ENCODE measurements at places on chromosomes 4 and X. TPM values are rescaled to one million over a fixed set of nuclear protein-coding genes. Genes with fewer than 3 reads are reported as not detected.
A peak's percentile ranks its signal among the peaks of the same experiment; 100 is the strongest.

- DNase-seq, result no peak
Measured at GRCh38 chrX:154602226-154602625, 16.9 kb downstream of the CTAG1B start.

DNA sequence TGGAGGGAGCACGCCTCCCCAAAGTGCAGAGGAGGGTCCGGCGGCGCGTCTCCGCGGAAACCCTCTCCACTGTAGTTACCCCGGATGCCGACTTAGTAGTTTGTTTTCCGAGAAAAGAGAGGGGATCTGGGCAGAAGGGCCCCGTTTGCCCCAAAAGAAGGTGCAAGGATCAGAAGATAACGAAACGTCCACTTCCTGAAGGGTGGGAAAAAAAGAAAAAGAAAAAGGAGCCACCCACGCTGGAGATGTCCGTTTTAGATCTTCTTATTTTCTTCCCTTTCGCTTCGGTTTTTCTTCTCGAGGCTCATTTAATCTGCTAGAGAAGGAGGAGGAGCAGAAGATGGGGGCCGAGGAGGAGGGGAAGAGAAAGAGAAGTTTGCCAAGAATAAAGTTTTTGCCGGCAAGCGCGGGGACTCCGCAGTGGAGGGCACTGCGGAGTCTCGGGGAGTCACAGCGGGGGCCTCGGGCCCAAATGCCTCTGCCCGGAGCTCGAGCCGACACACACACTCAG lies 517 bp downstream of the LEF1 start:
- DNase-seq, result no peak

DNA sequence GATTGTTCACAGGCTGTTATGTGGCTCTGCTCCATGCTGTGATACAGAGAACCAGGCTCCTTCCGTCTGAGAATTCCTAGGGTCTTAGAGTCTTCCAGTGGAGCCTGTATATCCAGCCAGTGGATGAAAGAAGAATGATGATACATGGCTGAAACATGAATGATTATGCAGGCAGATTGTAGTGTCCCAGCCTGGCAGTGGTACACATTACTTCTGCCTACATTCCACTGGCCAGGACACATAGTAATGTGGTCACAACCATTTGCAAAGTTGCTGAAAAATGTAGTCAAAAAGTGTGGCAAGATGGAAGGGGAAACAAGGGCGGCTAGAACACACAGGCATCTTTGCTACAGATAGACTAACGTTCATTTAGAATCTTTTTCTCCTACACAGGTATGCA lies 4.5 kb upstream of the GBA3 start:
- DNase-seq, result no peak

GRCh38 chr4:139391731-139392130 lies 62.2 kb upstream of the RAB33B start:
- no peak for DNase-seq

- DNase-seq, result no peak
Measured at GRCh38 chrX:78307665-78308064, 19.7 kb downstream of the CYSLTR1 start.

DNA sequence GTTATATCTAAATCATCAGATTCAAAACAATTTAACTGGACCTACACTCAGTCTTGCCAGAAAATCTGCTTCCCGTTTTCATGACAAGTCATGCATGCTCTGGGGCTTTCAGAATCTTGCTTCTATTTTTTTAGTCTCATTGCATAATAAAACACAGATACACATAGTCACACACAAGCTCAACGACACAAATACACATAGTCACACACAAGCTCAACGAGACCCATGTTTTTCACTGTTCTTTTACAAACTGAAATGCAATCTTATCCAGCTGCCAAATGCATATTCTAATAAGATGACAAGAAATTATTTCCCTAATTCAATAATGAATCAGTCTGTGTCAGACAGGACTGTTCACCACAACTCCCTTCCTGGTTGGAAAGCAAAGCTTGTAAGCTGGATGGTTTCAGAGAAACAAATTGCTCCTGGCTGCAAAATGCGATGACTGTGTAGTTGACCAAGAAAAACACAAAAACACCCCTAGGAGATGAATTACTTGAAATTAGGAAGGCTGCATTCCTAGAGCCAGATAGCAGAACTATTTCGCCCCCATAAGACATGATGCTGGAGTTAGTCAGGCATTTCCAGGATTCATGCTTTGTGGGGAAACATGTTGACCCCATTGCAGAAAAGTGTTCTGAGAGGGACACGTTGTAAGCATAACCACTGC lies 208.7 kb downstream of the CHIC2 start:
- DNase-seq, result no peak

GRCh38 chr4:113145519-113146291 lies 96.3 kb downstream of the ANK2 start:
- peak; percentile 20 for DNase-seq

- DNase-seq, result no peak
Measured at GRCh38 chr4:140121646-140122045, 32.3 kb downstream of the MAML3 start.

- no peak for DNase-seq
Measured at GRCh38 chrX:88425739-88426138, 321.3 kb upstream of the CPXCR1 start.

DNA sequence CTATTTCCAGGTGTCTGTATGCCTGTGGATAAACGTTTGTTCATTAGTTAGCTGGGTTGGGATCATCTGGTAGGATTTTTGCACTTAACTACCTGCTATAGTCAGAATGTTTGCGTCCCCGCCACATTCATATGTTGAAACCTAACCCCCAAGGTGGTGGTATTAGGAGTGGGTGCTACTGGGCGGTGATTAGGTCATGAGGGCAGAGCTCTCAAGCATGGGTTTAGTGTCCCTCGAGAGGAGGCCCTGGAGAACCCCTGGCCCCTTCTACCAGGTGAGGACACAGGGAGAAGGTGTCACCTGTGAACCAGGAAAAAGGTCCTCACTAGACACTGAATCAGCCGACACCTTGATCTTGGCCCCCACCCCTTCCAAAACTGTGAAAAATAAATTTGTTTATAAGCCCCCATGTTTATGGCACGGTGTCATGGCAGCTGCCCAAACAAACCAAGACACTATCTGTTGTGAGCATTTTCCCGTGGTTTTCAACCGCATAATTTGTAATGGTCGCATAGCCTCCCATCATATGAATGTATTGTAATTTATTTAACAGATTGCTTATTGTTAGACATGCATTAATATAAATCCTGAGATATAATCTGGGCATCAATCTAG lies 92.7 kb upstream of the TRIM2 start:
- no peak for DNase-seq

DNA sequence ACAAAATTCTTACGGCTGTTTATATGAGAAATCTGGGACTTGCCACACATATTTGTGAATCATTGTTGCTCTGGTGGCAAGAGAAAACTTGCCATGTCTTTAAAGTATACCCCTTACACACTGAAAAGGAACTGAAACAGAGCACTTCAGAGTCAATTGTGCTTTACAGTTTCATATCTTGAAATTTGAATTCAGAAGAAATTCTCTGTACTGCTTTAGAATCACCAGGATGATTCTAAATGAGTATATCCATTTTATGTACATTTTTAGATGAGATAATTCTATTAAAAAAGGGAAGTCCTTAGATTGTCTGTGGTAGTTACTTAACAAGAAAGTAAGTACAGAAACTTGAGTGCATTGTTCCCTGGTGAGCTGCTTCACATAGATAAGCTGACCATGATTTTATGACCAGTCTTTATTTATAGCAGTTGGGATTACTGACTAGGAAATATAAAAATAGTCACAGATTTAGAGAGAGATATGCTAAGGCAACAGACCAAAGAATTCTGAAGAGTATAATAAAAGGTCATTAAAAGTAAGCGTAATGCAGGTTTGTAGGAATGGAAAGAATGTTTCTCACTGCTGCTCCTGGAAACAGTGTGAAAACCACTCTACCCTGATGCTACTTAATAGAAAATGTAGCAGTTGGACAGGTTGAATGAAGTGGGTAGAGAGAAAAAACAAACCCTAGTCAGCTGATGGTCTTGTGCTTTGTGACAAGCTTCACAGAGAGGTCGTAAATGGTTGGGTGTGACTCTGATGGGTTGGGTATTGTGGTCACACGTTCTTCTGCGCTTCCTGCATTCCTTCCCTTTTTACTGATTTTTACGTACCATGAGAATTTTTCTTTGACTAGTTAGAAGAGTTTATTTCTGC lies 41.0 kb downstream of the FNIP2 start:
- DNase-seq, result no peak

DNA sequence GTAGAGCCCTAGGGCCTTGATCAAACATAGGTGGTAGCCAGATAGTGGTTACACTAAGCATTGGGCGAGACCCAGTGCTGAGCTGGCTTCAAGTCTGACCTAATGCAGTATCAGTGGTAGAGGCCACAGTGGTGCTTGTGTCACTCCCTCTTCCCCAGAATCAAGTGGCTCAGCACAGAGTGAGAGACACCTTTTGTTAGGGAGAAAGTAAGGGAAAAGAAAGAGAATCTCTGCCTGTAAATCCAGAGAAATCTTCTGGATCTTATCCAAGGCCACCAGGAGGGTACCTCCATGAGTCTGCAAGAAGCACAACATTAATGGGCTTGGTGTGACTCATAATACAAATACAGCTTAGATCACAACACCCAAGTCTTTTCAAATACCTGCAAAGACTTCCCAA lies 117.7 kb upstream of the SLC6A14 start:
- DNase-seq, result no peak

DNA sequence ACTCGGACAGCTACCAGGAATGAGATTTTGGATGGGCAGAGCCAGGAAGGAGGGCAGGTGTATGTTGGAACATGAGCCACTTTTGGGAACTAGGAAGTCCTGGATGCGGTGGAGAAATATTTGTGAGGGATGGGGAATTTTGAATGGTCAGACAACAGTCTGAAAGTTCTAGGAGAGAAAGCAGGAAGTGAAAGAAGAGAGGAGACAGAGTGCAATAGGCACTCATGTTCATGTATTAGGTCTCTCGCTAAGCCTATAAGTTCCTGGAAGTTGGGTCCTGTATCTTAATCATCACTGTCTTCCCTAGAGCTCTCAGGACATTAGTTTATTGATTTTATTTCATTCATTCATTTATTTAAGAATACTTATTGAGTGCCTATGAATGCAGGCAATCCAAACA lies 65.7 kb upstream of the CITED1 start:
- DNase-seq, result no peak

GRCh38 chrX:135345107-135345589 lies 35.9 kb downstream of the ETDC start:
- DNase-seq, result peak; percentile 67

DNA sequence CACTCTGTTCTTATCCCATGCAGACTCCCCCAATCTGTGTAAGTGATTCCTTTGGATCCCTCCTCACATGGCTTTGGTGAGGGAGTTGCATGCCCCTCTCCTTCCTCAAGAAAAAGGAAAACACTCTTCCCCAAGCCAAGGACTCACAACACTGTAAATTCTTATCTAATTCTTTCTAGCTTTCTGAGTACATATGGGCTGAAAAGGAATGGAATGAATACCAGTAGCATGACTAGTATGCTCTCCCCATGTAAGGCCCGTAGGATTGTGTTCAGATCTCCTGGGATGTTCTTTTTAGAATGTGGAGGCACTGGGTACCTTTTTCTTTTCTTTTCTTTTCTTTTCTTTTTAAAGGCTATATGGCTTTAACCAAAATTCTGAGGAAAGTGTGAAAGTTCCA lies 17.0 kb upstream of the MAGED1 start:
- no peak for DNase-seq

DNA sequence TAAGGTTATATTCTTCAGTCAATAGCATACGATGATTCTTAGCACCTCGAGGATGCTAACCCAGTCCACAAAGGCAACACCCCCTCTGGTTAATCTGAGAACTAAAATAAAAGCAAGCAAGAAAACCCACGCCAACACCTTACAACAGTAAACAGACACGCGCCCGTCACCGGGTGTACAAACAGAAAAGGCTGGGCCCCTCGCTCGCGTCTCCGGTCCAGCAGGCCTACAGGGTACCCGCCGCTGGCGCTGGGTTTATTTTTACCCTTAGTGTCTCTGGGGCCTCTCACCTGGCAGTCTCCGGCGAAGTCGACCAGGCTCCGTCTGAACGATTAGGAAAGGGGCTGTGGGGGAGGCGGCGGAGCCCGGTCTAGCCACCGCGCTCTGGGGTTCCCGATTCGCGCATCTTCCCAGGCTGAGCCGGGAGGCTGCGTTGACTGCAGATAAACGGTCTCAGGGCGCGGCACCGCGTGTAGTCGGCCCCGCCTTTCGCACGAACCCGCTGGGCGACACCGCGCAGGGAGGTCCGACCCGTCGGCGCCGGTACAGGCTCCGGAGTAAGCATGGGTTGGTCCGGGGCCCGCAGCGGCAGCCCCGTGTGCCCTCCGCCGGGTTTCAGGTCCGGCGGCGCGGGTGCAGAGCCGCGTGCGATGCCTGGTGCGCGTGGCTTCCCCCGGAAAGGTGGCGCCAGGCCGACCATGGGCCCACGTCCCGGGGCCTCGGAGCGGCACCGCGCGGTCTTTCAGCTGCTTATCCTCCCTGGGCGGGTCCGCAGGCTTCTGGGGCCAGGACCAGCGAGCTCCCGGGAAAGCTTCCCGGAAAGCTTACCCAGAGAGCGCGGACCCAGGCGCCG lies 441 bp downstream of the SLC9B2 start:
- DNase-seq, result peak; percentile 54

DNA sequence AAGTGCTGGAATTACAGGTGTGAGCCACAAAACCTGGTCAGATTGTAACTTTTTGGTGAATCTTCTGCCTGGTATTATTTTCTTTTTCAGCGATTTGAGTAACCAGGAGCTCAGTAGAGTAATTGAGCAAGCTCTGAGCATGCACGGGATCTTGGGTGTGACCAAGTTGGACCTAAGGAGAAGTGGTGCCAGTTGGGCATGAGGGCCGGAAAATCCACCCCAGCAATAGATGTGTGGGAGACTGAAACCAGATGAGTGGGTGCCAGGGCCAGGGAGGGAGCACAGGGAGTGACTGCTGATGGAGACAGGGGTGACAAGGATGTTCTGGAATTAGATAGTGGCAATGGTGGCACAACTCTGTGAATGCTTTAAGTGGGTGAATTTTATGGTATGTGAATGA lies 3.7 kb upstream of the CCNQ start:
- DNase-seq, result no peak

DNA sequence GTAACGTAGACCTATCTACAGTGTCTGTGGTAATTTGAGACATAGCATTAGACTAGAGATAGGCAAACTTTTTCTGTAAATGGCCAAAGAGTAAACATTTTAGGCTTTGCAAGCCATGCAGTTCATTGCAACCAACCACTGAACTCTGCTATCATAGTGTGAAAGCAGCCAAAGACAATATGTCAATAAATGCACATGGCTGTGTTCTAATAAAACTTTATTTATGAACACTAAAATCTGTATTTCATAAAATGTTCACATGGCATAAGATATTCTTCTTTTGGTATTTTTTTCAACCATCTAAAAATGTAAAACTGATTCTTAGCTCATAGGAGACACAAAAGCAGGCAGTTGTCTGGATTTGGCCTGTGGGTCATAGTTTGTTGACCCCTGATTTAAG lies 120.9 kb downstream of the AMELX start:
- DNase-seq, result no peak

- DNase-seq, result no peak
Measured at GRCh38 chrX:74511704-74512103, 90.4 kb downstream of the SLC16A2 start.

The ADH1B gene
- total RNA-seq, result 306 TPM

The GRIA2 gene
- total RNA-seq, result 1.6 TPM

The HPSE gene
- 0.52 TPM for total RNA-seq

The SLC6A14 gene
- not detected for total RNA-seq

The DCK gene
- 7.3 TPM for total RNA-seq

The ZNF280C gene
- 2.9 TPM for total RNA-seq

The DDX53 gene
- total RNA-seq, result not detected

The ABCG2 gene
- total RNA-seq, result 0.66 TPM

The TEX13A gene
- total RNA-seq, result not detected

The CT45A10 gene
- not detected for total RNA-seq

The PDHA1 gene
- total RNA-seq, result 83.7 TPM

All from body of pancreas (tissue), 4 donors.